Stimulated activated CD4-positive, alpha-beta T cell treated with anti-CD3 and anti-CD28 coated beads, TNF-alpha, amount 100 ng/mL, for 1 hour (primary cell): ENCODE measurements at places on chromosomes 1 and 21.

DNA sequence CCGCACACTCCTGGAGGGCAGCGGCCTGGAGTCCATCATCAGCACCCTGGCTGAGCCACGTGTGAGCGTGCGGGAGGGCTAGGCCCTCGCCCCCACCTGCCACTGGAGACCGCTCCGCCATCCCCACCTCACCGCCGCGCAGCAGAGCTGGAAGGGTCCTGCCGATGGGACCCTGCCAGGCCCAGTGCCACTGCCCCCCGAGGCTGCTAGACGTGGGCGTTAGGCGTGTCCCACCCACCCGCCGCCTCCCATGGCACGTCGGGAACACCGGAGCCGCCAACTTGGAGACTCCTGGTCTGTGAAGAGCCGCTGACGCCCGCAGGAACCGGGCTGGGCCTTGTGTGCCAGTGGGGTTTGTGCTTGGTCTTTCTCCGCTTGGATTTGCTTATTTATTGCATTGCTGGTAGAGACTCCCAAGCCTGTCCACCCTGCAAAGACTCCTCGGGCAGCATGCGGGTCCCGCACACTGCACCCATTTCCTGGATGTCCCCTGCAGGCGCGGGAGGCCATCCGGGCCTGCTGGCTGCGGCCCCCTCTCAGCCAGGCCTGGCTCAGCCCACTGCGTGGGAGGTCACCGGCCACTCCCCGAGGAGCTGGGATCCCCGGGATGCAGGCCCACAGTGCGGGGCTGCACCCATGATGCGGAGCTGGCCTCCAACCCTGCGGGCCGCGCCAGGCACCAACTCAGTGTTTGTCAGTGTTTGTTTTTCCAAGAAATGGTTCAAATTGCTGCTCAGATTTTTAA, 6.0 kb downstream of the LY9 start:
- no peak for DNase-seq

GRCh38 chr1:59346429-59346828, 49.5 kb downstream of the FGGY start:
- no peak for DNase-seq

DNA sequence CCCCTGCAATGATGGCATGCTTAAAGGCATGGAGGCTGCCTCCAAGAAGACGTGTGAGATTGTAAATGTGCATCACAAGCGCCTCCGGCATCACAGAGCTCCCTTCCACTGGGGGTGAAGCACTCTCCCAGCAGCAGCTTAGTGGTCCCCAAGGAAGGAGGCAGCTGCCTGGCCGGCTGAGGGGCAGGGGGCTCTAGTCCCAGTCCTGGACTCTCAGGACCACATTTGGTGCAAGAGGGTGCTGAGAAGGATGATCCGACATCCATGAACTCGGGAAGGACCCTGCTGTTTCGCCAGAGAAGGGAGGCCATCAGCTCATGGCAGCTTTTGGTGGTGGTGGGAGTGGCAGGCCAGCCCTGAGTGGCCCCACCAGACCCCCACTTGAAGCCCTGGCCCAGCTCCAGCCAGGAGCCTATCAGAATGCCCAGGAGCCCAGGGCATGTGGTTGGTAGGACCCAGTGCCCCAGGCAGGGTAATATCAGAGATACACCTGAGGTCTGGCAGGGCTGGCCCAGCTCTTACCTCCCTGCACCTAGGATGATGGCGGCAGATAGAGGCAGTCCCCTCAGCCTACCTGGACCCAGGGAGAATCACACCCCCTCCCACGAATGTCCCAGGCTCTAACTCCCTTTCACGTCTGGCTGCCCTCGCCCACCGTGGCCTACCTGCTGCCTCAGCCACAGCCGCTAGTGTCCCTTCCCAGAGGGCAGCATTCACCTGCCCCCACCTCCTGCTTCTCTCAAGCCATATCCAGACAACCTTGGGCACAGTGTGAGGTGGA, 2.4 kb upstream of the WNT9A start:
- DNase-seq, result no peak

DNA sequence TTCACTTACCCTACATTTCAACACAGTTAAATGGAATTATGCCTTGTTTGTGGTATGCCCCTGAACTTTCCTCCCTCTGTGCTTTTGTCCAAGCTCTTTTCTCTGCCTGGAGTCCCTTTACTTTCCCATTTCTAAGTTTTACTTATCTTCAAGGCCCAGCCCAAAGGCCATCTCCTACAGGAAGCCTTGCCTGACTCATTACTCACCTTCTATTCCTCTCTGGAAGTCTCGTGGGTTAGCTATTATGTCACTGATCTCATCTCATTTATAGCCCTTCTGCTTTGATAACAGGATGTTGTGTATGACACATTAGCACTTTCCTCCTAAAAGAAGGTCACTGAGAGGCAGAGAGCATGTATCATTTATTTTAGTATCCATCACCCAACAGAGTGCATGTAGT, 78.8 kb upstream of the CD1D start:
- no peak for DNase-seq

GRCh38 chr1:53130598-53130877, 11.9 kb downstream of the SLC1A7 start:
- DNase-seq, result no peak

- no peak for DNase-seq
Observed at GRCh38 chr1:19401535-19401889, 83.8 kb downstream of the CAPZB start.

DNA sequence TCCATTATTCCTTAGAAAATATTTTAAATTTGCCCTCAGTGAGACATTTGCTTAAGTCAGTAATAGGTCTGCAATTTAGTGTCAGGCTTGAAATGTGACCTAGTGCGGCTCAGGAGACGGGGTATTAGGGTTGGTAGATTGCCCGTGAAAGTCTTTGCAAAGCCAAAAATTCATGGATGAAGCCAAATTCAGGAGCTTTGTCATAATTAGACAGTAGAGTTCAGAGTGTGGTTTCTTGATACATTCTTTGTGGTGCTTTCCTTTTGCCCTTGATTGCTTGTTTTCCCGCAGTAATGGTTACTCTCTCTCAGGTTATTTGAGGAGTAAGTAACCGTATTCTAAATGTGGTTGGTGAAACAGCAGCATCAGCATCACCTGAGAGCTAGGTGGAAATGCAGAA, 120.7 kb downstream of the RPS6KC1 start:
- DNase-seq, result no peak

GRCh38 chr1:207894704-207895103, 16.2 kb downstream of the CD34 start:
- DNase-seq, result no peak

- no peak for DNase-seq
Observed at GRCh38 chr1:26197301-26197700, 6.9 kb downstream of the CATSPER4 start.

- no peak for DNase-seq
Observed at GRCh38 chr21:46666941-46667740, 31.7 kb downstream of the PRMT2 start.

DNA sequence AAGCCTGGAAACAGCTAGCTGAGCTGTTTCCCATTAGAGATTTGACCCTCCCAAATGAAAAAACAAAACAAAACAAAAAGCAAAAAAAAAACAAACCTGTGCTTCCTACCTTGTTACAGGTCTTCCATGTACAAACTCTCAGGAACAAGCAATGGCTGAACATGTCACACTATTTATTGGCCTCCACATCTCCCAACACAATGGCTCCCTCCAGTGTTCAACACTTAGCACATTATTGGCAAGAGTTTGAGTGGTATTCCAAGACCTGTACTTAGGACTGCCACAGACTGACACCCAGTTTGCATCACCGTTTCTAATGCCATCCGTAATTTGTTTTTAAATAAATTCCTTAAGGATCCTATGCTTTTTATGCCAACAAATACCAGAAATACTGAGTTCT, 195.0 kb upstream of the OLFM3 start:
- no peak for DNase-seq

DNA sequence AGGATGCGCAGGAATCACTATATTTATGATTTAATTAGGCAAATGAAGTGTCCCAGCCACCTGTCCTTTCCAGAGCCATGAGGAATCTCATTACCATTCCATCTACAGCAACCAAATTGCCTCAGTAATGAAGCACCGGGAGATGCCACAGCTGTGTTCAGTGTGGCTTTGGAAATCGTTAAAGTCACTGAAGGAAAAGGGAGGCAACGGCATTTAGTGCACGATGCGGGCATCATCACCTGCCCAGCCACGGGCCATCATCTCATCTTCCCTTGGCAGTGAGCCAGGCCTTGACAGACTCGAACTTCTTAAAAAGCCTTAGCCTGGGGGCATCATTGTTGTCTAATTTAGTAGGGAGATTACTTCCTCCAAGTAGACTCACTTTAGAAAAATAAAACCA, 67.8 kb downstream of the CNIH3 start:
- no peak for DNase-seq

DNA sequence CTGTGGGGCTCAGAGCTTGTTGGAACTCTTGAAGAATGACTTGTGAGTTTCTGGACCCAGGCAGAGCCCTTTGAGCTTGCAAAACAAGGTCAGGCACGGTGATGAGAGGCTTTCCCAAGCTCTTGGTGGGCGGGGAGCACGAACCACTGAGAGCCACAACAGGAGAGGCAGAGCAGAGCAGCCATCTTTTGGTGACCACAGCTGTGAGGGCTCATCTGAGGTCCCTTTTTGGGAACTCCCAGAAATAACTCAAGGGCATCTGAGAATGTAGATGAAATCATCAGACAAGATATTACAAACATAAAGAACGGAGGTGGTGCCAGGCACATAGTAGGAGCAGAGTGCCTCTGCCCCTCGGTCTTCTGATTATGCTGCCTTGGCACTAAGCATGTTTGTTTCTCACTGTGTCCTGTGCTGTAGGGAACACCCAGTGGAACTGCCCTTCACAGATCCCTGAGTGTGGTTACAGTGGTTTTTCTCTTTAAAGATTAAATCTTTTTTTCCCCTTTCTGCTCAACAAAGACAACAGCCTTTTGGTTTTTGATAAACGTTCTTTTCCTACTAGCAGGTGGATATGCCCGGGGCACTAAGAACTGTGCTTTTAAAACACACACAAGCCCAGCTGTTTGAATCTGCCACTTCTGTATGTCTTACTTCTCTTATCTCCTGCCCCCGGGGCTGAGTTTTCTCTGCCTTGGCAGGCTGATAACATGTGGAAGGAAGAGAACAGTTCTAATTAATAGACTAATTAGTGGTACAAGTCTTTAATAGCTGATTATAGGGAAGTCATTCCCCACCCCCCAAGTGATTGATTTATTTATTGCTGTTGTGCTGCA, 37.7 kb downstream of the CD34 start:
- DNase-seq, result no peak

DNA sequence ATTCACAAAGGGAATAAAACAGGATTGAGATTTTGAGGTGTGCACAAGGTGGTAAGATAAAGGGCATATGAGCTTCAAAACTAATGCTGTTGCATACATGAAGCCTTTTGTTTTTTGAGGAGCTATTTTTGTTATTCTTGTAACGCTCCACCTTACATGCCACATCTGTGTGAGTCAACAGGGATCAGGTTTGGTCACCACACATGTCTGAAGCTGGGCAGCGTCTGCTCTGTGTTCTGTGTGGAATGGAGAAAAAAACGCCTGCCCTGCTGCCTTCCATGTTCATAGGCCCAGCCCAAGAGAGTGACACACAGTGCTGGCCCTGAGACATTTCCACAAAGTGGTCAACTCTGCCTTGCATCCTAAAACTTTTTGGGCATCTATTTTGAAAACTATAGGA, 67.7 kb downstream of the MPZL1 start:
- DNase-seq, result no peak

DNA sequence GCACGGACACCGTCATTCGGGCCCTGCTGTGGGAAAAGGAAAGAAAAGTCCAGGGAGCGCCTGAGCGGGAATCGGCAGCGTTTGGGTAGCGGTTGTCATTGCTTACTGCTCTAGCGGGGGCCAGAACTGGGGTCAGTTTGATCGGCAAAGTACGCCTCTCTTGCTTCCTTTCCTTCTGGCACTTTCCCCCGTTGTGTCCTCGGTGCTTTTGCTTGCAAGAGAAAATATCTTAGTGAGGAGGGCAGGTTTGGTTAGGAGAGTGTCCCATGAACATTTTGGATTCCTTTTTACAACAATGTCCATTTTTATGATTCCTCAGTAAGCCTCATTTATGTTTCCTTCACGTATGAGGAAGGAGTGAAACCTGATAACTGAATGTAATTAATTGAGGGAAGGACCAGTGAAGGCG, 670 bp downstream of the ST3GAL3 start:
- DNase-seq, result no peak

DNA sequence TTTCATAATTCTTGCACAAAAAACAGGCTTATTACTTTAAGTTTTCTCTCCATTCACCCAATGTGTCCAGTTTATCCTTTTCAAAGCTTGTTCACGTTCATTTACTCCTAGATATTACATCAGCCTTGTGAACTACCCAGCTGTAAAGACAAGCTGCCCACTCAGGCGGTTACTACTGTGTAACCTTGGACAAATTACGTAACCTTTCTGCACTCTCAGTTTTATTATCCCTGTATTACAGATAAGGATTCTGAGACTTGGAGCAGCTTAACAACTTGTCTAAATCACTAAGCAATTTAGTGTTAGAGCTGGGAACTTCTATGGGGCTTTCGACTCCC, 20.5 kb upstream of the LPAR3 start:
- no peak for DNase-seq

DNA sequence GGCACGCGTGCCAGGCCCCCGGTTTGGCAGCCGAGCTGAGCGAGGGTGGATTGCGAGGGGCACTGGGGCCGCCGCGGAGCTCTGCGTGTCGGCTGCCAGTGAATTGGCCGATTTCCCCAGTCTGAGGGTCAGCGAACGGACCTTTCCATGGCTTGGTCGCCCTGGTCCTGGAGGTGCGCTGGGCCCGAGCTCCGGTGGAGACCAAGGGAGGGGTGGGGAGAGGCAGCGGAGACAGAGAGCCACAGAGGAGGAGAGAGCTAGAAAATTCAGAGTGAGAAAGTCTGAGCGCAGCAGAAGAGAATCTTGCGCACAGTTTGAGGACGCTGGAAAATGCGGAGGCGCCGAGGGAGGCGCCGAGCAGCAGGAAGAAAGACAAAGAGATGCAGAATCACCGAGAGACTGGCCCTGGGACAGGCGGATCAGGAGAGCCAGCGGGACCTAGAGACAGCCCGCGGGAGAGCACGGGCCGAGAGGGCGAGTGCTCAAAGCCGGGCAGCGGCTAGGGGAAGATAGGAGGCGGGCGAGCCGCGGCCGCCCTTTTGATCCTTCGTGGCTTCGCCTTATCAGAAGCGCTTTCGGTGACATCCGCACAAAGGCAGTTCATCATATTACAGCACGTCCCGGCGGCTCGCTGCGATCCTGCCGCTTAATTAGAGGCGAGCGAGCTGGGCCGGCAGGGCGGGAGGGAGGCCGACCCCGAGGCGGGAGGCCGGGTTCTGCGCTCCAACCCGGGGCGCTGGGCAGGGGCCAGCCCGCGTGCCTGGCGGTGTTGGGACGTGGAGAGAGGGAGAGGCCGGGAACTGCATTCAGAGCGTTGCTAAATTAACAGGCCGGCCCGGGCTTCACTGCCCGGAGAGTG, 12.7 kb downstream of the PAX7 start:
- no peak for DNase-seq

GRCh38 chr1:54624466-54625464, 1.4 kb upstream of the FAM151A start:
- DNase-seq, result no peak
